ENCODE measurements at places on chromosomes 6 and 20.

DNA sequence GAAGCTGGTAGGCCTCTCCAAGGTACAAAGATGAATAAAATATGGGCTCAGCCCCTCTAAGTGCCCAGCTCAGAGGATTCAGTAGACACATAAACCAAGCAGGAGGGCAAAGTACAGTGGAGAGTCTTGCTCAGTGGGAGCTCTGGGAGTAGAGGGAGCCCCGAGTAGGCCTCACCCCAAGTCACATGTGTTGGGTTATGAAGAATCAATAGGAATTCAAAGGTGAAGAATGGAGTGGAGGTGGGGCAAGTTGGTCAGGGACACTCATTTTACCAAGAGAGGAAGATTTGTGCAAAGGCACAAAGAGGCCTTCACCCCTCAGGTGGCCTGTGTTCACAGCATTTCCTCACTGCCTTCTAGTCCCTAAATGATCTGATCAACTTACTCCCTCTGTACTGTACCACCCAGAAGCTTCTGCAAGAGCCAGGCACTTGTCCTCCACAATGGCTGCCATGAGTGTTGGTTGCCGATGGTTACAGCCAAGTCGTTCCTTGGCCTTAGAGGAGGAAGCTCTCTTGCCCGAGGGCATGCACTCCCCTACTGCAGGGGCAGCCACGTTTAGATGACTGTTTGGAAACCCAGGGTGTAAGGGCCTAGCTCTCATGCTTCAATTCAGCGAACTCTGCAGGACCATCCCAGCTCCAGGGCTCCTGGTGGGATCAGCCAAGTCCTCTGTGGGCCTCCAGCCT lies 6.7 kb upstream of the CDKN1A start:
- no peak for DNase-seq

DNA sequence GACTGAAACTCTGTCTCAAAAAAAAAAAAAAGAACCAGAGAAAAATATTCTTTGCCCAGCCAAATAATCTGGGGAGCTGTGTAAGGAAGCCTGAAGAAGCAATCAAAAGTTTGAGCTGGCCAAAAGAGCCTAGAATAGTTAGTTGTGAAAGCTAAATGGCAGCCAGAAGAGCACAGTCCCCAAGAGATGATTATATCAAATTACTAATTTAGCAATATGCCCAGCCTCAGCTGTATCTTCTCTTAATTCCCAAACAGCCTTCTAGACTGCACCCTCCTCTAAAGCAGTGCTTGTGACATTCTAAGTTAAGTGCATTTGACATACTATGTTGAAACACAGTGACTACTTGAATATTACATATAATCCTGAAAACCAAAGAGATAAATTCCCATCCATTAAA lies 38.9 kb downstream of the CDK19 start:
- no peak for DNase-seq

GRCh38 chr20:32858701-32859372 lies at the start of gene EFCAB8:
Gene EFCAB8 (plus strand): TSS chr20:32858923. CDS start chr20:32863793, 4,870 bp downstream.
- DNase-seq, result no peak

- no peak for DNase-seq
These were observed 125.9 kb upstream of the ESR1 start for GRCh38 chr6:151681433-151682059.

DNA sequence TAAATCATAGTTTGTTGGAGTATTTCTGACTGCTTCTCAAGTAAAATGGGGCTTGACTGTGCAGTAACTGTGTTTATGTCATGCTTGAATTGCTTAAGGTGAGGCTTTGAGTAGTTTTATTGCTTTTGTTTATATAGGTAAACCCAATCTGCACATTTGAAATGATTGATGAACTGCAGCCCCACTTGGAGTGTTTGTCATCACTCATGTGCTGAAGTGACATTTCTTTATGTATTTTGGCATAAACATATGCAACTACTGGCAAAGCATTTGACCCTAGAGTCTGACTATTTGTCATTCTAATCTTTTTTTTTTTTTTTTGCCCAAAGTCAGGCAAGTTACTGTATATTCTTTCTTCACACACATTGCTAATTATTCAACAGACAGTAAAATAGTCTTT lies 491.4 kb upstream of the POU3F2 start:
- DNase-seq, result peak; percentile 5

DNA sequence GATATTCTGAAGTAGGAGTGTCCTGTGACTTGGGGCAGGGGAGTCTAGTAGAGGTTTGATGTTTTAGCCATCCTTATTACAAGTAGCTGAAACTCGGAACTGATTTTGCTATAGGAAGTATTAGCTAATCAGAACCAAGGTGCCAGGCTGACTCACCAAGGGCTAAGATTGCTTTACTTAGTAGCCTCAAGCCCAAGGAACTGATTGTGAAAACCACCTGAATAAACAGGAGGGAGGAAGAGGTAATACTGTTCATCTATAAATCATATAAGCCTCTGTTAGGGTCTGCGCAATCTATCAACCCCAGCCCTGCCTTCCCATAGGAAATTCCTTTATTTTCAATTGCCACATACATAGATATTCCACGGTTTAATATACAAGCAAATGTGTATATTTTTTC lies 54.4 kb downstream of the GNAS start:
- DNase-seq, result no peak

GRCh38 chr6:113894712-113895674 lies 37.8 kb downstream of the MARCKS start:
- DNase-seq, result no peak

- no peak for DNase-seq
These were observed 1006.2 kb upstream of the CITED2 start for GRCh38 chr6:140380427-140381218.

DNA sequence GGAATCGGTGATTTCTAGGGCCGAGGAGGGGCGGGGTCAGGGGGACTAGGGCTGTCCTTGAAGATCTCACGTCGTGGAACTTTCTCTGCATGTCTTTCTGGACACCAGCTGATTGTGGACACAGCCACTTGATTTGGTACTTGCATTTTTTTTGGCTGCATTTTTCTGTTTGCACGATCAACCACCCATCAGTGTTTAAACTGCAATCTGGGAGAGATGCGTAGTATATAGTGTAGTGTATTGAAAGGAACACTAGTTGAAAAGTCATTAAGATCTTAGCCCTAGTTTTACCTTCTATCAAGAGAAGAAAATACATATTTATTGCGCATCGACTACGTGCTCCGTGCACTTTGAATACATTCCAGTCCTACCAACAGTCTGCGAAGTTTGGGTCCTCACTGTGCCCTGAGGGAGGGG lies 657 bp downstream of the NT5DC1 start:
- DNase-seq, result no peak

DNA sequence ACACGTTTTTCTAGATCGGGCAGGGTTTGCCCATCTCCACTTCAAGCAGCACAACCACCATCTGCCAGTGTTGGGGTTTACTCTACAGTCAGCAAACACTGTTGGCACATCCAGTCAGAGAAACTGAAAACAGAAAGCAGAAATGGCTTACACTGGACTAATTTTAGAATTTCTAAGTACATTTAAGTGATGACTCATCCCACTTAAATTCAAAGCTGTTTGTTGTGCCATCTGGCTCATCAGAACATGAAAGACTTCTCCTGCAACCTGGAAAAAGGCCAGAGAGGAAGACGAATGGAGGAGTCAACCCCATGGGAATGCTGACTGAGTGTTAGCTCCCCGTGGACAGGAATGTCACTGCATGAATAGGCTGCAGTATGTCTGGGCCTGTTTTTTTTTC lies 21.8 kb downstream of the FAM209B start:
- DNase-seq, result peak; percentile 99

DNA sequence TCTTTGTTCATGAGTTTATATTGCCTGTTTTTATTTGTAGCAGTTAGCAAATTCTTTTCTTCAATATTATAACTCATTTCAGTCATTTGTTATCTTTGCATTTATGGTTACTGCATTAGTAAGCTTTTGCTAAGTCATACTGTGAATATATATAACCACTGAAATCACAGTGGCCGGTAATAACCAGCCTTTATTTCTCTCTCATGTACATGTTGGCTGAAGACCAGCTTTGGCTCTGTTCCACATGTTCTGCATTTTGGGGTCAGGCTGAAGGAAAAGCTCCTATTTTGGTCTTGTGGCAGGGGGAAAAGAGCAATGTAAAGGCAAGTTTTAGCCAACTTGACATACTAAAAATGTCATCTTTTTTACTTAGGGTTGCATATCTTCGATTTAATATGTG lies 276.3 kb downstream of the BCKDHB start:
- no peak for DNase-seq

- DNase-seq, result no peak
These were observed 160.0 kb downstream of the TBXT start for GRCh38 chr6:166007349-166008263.

DNA sequence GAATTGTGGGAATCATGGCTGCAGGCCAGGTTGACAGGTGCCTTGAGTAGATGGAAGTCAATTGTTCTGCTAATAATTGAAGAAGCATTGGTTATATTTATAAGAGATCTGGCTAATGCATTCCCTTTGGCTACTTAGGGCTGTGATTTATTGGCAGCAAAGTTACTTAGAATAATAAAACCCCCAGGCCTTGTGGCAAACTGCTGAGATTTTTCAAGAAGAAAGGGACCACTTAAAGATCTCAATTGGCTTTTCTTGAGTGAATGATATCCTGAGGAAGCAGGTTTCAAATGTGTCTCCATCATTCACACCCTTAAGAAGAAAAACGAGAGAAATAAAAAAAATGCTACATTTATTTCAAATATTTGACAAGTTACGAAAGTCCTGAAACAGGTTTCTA lies 27.4 kb downstream of the DDO start:
- DNase-seq, result no peak

- DNase-seq, result peak; percentile 21
These were observed 253.0 kb upstream of the SOX4 start for GRCh38 chr6:21340573-21340972.

- no peak for DNase-seq
These were observed 4.1 kb upstream of the CCR6 start for GRCh38 chr6:167118839-167119238.

DNA sequence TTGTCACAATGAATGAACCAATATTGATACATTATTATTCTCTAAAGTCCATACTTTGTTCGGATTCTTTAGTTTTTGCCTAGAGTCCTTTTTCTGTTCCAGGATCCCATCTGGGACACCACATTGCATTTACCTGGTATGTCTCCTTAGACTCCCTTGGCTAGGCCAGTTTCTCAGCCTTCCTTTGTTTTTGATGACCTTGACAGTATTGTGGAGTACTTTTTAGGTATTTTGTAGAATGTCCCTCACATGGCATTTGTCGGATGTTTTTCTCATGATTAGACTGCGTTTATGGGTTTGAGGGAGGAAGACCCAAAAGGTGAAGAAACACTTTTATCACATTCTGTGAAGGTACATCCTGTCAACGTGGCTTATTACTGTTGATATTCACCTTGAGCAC lies 16.9 kb downstream of the PPP1R14C start:
- DNase-seq, result no peak

DNA sequence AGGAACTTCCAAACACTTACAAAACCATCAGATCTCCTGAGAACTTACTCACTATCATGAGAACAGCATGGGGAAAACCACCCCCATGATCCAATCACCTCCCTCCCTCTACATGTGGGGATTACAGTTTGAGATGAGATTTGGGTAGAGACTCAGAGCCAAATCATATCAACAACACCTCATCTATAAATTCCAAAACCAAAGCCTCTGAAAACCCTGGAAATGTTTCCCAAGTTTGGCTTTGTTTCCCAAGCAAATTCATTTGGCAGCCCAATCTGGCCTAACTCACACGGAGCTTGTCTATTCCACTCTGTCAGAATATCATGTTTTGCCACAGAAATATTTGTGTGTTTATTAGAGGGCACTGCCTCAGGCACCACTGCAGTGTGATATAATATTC lies 142.6 kb downstream of the COL9A1 start:
- DNase-seq, result no peak

GRCh38 chr6:484086-484745 lies 92.7 kb downstream of the IRF4 start:
- no peak for DNase-seq

- DNase-seq, result no peak
These were observed 7.9 kb downstream of the EXOC2 start for GRCh38 chr6:684831-685636.

GRCh38 chr20:40197691-40198090 lies 491.3 kb downstream of the MAFB start:
- DNase-seq, result no peak

DNA sequence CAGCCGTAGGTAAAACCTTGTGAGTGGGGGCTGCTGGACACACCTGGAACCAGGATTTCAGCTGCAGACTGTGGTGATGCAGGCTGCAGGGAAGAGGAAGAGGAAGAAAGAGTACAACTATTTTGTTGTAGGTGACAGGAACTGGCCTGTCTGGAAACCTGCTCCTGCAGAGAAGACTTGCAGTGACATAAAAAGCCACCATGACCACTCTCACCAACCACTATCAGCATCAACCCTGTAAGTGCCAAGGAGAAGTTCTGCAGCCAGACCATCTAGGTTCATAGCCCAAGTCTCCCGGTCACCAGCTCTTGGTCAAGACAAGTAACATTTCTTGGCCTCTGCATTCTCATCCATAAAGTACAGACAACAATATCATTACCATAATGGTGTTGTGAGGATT lies 91.2 kb downstream of the PREX1 start:
- no peak for DNase-seq

DNA sequence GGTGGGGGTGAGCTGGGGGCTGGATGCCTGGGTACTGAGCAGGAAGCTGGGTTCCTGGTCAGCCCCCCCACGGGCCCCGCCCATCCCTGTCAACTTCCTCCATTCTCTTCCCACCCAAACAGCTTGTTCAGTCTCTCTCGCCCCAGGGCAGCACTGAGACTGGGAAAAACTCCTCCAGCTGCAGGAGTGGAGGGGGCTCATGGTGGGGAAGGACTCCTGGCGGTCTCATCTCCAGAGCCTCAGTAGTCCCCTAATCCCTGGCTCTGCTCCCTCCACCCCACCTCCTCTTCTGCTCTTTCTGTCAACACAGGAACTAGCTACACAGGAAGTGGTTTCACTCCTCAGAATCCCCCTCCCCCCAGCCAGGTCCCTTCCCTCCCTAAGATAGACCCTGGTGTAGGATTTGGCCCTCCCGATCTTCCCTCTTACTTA lies at the start of gene GPSM3:
Gene GPSM3, minus strand, starts transcription at position 36 of the 432 bp plus-strand sequence. CDS start 130 bp downstream, outside the sequence.
- DNase-seq, result peak; percentile 41

- DNase-seq, result no peak
These were observed 7.8 kb downstream of the CCNC start for GRCh38 chr6:99560668-99561067.

DNA sequence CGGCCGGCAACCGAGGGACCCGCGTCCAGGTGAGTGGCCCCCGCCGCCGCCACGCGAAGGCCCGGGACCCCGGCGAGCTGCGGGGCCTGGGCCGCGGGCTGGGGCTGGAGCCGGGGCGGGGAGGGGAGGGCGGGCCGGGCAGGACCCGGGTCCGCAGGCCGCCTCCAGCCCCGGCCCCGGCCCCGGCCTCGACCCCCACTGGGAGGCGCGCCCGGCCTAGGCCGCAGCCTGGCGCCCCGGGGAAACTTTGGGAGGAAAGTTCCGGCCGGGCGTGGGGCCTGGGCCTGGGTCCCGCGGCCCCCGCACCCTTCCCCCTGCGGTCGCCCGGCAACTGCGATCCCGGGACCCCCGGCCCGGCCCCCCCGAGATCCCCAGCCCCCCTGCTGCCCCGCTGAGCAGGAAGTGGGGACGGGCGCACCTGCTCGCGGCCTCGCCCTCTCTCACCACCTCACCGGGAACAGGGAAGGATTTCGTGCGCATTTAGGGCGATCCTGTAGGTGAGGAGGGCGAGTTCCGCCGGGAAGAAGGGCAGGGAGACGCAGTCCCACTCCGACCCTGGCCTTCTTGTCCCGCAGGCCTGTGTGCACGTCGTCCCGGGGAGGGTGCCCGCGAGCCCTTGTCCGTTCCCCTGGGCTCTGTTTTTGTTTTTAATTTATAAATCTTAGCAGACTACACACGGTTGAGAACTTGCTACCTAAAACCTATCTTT lies 402 bp downstream of the OSBPL2 start:
- peak; percentile 17 for DNase-seq

GRCh38 chr6:24425091-24425490 lies 22.4 kb downstream of the MRS2 start:
- no peak for DNase-seq

All from NCI-H2029 (cell line).